ENCODE measurements at places on chromosomes 11 and 22.

DNA sequence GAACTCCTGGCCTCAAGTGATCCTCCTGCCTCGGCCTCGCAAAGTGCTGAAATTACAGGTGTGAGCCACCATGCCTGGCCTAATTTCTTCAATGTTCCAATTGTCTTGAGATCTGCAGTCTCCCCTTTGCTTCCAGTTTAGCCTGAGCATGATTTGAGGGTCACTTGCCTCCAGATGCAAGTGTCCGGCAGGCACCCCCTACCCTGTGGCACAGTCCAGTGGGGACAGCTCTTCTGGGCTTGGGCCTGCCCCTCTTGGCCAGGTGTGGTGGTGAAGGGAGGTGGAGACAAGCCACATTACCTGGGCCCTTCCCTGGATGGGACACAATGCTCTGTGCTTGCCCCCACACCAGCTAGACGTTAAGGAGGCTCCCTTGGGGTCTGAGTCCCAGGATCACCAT lies 21.3 kb upstream of the CACNG2 start:
- DNase-seq, result no peak

DNA sequence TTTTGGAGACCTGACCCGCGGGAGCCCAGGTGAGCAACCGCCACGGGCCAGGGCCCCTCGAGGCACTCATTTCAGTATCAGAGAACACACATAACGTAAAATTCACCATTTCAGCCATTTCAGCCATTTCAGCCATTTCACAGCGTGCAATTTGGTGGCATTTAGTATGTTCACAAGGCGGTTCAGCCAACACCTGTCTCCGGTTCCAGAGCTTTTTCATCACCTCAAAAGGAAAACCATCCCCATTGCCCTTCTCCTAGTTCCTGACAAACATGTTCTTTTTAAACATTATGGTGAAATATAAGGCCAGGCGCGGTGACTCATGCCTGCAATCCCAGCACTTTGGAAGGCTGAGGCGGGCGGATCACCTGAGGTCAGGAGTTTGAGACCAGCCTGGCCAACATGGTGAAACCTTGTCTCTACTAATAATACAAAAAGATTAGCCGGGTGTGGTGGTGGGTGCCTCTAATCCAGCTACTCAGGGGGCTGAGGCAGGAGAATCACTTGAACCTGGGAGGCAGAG lies 119.3 kb downstream of the KCNQ1 start:
- no peak for DNase-seq

DNA sequence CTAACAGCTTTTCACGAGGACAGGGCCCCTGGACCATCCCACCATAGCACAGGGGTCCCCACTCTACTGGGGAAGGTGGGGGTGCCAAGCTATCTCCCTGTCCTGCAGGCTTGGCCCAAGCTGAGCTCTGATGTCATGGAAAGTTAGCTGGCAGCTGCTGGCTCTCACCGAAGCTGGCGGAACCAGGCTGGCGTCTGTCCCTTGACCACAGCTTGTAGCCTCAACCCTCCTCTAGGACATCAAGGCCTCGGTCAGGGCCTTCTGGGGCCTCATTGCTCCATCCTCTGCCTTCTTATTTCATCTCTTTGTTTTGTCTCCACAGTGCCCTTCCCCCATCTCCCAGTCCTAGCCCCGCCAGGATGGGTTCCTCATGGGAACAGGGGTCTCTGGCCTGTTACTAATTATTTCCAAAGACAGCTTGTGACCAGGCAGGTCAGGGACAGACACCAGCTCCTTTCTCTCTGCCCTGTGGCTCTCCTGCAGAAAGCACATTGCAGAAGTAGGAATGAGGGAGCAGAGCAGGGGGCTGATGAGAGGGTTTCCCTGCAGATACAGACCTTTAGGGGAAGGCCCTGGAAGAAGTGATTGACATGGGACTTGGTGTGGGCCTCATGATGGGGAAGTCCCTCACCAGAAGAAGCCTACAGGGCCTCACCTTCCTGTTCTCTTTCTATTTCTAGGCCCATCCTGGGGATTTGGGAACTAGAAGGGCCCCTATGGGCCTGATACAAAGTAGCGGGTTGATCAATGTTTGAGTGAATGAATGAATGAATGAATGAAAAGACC lies 97.5 kb upstream of the ALX4 start:
- DNase-seq, result no peak

DNA sequence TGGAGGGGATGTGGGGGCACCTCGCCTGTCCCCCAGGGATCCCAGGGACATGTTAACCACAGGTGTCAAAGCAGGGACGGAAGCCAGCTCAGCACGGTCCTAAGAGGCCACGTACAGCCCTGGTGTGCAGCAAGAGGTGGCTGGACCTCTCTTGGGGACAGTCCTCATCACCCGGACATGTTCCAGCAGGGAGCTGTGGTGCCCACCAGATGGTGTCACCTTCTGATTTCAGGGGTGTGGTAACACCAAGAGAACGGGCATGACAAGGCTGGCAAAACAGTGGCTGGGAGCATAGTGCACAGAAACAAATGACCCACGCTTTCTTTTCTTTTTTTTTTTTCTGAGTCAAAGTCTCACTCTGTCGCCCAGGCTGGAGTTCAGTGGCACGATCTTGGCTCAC lies 25.6 kb upstream of the COMT start:
- no peak for DNase-seq

- DNase-seq, result no peak
Observed at GRCh38 chr22:27874764-27875163, 44.3 kb downstream of the PITPNB start.

DNA sequence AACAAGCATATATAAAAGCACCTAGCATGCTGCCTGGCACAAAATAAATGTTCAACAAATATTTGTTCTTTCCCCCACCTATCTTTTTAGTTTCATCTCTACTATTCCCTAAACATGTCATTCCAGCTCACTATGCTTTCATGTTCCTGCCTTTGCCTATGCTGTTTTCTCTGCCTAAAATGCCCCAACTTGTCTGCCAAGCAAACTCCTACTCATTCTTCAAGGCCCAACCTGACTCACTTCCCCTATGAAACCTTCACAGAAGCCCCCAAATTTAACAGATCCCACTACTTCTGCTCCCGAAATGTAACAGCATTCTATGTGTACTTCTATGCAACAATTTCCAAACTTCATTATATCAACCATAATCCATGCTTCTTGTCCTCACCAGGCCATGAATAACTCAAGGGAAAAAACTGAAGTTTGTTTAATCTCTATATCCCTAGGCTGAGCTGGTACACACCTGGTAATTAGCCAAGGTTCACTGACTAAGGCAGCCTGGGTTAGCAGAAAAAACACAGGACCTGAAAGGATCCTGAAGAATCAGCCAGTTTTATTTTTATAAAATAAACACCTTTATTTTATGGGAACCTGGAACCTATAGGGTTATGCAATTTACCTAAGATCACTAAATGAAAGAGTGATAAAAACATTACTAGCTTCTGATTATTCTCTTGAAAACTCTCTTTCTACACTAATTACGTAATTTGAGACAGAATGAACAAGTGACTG lies 72.2 kb downstream of the PAK1 start:
- peak; percentile 79 for DNase-seq

GRCh38 chr11:78365381-78365792 lies 52.2 kb downstream of the GAB2 start:
- no peak for DNase-seq

DNA sequence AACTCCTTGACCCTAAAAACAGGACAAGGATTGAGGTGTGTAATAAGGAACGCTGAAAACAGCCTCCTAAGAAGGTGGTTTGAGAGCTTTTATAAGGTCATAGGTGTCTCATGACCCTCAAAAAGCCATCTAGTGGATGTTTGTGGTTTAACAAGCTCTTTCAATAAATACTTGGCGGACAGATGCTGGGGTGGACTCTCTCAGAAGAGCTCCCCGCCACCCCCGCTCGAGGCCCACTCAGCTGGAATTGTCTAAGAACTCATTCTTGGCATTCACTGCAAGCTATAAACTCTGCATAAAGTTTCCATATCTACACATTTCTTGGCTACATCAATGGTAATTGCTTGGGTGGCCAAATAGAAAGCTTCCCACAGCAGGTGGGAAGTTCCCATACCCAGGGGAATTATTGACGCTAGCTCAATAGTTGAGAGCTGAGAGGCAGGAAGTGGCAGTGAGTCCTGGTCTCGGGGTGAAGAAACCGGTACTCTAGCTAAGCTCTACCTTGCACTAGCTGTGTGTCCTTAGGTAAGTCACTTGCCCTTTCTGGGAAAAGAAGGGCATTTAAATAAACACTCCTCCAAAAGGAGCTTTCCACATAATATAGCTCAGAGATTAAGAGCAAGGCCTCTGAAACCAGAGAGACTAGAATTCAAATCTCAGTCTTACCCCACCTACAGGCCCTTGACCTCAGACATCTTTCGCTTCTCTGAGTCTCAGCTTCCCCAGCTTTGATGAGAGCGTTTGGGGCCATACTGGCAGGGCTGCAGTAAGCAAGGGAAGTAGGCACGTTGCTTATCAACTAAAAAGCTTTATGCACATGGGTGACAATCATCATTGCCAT lies 6.4 kb downstream of the MS4A15 start:
- DNase-seq, result no peak

DNA sequence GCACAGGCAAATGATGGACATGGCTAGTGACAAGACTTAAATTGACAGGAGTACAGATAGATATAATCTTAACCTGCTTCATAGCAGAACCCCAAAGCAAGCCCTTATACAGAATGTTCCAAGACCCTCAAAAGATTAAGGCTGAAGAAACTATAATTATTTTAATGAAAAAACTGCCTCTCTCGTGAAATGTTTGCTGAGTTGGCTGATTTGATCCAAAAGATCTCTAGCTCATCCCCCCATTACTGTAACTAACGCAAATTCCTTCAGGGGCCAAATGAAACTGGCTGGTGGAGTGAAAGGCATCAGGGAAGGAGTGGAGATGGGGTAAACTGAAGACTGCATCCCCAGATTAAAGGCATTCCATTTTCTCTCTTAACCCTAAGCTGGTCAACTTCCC lies 19.3 kb downstream of the ALG9 start:
- DNase-seq, result no peak

GRCh38 chr11:57777969-57778317 lies 16.3 kb downstream of the CTNND1 start:
- no peak for DNase-seq

- no peak for DNase-seq
Observed at GRCh38 chr11:14339356-14339755, 19.6 kb downstream of the RRAS2 start.

DNA sequence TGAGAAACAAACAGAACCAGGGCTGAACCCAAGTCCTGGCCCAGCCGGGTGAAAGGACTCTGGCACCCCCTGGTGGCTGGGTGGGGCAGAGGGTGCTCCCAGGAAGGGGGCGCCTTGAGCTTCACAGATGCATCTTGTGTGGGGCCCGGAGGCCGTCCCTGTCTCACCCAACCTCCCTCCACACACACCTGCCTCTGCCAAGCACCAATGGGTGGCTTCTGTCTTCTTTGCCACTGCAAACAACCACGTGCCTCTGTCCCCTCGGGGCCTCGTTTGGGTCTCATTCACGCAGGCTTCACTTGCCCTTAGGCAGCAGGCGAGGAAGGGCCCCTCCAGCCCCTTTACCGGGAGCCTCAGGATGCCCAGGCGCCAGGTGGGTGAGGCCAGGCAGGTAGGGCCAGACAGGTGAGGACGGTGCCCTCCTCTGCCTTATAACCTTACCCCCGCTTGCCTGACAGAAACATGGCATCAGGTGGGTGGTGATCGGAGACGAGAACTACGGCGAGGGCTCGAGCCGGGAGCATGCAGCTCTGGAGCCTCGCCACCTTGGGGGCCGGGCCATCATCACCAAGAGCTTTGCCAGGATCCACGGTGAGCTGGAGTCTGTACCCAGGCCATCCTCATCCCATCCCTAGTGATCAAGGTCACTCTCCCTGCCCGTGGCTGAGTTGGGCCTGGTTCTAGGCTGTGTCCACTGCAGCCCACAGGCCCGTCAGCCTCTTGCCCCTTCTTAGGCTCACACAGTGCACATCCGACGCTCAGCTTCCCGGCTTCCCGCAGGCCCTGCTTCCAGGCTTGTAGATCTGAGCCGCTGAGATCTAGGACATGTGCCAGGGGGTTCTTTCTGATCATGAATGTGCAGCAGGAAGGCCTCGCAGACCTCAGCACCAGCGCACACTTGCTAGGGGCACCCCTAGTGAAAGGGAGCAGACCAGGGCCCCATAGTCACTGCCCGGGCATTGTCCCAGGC lies 17.2 kb downstream of the POLR3H start:
- no peak for DNase-seq

GRCh38 chr22:50733521-50734342 lies 4.3 kb upstream of the ACR start:
- DNase-seq, result no peak

GRCh38 chr11:83540112-83540675 lies 254.0 kb upstream of the CCDC90B start:
- DNase-seq, result no peak

GRCh38 chr11:8247312-8247711 lies 16.4 kb downstream of the LMO1 start:
- no peak for DNase-seq

DNA sequence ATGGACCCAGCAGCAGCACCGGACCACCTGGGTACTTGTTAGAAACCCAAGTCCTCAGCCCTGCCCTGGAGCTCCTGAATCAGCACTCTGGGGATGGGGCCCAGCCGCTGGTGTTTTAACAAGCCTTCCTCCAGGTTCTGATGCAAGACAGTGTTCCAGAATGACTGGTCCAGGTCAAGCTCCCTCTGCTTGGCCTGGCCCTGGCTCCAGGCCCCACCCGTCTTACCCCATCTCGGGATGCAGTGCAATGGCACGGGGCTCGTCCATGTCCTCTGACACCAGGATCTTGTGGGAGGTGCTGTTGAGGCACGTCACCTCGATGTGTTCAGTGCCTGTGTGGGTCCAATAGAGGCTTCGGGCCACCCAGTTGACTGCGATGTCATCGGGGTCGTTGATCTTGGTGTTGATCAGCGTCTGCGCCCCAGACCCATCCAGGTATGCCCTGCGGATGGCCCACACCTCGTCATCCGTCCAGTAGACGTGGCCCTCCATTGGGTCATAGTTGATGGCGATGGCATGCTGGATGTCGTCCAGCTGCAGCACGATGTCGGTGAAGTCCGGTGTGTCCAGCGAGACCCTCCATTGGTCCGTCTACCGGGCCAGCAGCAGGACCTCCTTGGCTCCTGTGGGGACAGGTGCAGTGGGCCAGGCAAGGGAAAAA lies 140.3 kb downstream of the CRYBB2 start:
- DNase-seq, result no peak

DNA sequence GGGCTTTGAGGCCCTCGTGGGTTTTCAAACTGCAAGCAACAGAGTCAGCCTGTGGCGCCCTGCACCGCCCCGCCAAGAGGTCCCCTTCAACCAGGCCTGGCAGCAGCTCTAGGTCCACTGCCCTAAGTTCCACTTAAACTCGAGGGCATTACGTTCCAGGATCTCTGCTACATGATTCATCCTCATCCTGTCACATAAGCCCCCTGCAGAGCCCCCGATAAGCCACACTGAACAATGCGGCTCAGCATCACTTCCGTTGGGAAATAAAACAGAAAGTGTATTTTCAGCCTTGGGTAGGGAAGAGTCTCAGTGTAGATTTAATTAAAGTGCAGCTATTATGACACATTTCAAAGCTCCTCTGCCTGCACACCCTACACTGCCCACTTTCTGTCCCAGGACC lies 24.6 kb downstream of the SULT4A1 start:
- DNase-seq, result no peak

DNA sequence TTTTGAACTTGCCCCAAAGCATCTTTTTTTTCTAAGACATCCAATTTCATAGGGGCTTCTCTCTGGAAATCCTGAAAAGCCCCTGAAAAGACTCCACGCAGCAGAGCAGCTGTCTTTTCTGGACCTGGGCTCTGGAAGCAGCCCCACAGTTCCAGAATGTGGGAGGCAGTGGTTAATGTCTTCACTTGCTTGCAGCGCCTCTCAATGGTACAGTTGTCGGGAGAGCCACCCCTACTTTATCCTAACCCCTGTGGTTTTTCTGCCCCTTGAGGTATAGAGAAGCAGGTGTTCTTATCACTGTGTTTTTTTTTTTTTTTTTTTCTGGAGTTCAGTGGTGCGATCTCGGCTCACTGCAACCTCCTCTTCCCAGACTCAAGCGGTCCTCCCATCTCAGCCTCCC lies 83.4 kb upstream of the SORL1-AS1 start:
- DNase-seq, result no peak
